ENCODE measurements at places on chromosomes 3 and 15.
A peak's percentile ranks its signal among the peaks of the same experiment; 100 is the strongest.

DNA sequence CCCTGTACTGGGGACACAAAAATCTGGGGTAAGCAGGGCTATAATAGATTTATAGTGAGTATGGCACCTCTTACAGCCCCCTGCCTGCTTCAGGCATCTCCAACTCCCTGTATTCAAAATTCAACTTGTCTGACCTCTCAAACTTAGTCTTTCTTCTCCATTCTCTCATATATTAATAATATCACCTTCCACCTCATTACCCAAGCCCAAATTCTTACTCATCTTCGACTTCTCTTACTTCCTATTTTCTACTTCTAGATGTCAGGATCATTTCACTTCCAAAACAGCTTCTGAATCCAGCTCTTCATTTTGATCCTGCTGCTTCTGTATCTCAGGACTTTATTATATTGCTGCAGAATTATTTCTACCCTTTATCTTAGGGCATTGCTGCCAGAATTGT lies 290.7 kb downstream of the CHST2 start:
- DNase-seq: no peak

DNA sequence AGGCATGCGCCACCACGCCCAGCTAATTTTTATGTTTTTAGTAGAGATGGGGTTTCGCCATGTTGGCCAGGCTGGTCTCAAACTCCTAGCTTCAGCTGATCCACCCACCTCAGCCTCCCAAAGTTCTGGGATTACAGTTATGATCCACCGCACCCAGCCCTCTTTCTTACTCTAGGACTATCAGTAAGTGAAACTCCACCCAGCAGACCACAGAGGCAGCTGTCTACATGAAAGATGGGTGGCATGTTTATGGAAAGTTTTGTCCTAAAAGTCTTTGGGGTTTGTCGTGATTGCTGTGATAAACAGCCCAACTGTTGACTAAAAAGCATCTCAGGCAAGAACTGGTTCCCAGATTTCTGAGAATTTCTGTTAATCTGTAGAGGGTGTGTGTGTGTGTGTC lies 10.9 kb downstream of the ARL6IP5 start:
- no peak for DNase-seq

DNA sequence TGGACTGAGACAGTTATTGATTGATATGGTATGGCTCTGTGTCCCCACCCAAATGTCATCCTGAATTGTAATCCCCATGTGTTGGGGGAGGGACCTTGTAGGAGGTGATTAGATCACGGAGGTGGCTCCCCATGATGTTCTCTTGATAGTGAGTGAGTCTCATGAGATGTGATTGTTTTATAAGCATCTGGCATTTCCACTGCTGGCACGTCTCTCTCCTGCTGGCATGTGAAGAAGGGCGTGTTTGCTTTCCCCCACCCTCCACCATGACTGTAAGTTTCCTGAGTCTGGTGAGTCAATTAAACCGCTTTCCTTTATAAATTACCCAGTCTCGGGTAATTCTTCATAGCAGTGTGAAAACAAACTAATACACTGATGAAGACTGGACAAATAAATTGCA lies 105.6 kb upstream of the MELTF start:
- no peak for DNase-seq

DNA sequence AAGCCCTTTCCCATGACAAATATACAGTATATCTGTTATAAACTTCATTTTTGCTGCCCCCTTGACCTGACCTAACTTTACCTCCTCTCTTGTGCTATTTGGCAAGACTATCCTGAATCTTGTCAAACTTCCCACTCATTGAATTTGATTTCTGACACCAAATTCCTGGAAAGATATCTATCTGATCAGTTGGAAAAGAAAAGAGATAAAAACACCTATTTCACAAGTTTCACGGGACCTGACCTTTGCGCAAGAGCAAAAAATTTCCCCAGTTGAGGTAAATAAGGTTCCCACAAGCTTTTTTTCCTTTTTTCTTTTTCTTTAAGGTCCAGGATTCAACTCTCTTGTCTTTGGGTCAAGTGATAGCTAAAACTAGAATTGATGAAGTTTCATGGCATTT lies 189.2 kb upstream of the LPP start:
- no peak for DNase-seq

GRCh38 chr3:184801241-184801785 lies 10.7 kb upstream of the VPS8 start:
- DNase-seq: no peak

GRCh38 chr15:45130291-45131000 lies 652 bp downstream of the DUOX1 start:
- no peak for DNase-seq

DNA sequence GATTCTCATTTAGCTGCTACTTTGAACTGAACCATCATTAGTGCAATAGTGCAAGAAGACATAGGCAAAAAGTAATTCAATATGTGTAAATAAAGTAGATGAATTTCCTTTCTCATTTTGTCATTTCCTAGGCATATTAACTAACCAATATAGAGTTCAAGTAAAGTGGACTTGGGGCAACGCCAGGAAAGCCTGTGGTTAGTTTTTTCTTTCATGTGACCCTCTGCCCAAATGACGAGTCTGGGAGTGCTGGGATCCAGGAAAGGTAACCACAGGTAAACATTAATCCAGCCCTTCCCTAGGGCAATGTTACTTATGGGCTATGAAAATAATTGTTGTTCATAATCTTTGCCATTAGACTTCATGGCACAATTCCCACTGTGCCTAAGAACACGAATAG lies 181.0 kb downstream of the VPS13C start:
- no peak for DNase-seq

DNA sequence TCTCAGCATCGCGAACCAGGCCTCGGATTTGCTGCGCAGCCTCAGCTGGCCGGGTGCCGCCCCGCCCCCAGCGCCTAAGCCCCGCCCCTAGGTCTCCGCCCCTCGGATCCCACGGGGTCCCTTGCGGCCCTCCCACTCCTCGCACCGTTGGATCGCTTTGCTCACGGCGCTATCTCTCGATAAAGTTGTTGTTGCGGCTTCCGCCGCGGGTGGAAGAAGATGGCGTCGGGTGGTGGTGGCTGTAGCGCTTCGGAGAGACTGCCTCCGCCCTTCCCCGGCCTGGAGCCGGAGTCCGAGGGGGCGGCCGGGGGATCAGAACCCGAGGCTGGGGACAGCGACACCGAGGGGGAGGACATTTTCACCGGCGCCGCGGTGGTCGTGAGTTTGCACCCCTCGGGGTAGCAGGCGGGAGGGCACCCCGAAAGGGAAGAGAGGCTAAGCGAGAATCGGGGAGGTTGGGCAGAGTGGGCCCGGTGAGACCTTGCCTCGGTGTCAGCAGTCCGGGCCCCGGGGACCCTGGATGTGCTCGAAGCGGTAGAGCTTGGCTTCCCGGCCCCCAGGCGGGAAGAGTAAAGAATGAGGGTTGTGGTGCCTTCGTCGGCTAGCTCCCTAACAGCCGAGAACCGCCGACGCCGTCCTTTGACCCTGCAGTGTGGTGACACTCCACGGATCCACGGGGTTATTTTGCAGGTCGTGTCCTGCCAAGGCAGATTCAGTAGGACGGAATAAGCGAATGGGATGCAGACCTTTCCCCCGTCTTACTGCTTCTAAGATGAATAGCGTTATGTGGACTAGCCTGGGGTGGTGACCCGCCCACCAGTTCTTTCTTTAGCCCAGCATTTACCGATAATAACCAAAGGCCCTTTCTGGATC lies at the start of gene SNX1:
Gene SNX1 (plus strand): TSS at position 188 of the 873 bp plus-strand sequence. CDS start 32 bp downstream, at position 220.
- peak; percentile 98 for DNase-seq
